ENCODE measurements at places on chromosomes 5 and 9.

DNA sequence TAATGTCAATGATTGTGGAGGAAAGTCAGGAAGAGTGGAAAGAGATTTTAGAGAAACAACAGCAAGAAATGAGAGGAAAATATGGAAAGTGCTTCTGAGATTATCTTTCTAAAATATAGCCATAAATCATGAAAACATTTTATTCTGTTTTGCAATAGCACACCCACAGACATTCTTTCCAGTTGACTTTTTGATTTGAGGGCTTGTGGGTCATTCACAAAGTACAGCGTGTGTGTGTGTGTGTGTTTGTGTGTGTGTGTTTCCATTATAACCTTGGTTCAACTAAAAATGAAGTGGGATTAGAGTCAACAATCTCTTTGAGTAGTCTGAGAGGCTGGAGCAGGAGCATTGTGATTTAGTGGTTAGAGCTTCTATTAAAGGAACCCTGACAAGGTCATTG, 116.6 kb upstream of the GAS1 start:
- no peak for DNase-seq

GRCh38 chr9:136979769-136980587, 2.7 kb downstream of the PTGDS start:
- DNase-seq = no peak

GRCh38 chr5:114296191-114296590, 65.7 kb upstream of the KCNN2 start:
- DNase-seq = no peak

- no peak for DNase-seq
Measured at GRCh38 chr5:91867799-91868198, 484.7 kb upstream of the ARRDC3 start.

- DNase-seq = no peak
Measured at GRCh38 chr9:14480526-14480925, 166.6 kb upstream of the NFIB start.

Measured in hematopoietic multipotent progenitor cell treated with erythropoietin and hydrocortisone succinate and interleukin-3 and kit ligand, for 8 days (in vitro differentiated cells).